ENCODE measurements at places on chromosomes 6 and 20. TPM values are rescaled to one million over a fixed set of nuclear protein-coding genes. Genes with fewer than 3 reads are reported as not detected.

GRIK2 gene
- not detected for total RNA-seq

IP6K3 gene
- 0.65 TPM for total RNA-seq

CCN6 gene
- total RNA-seq = 1.4 TPM

DZANK1 gene
- total RNA-seq = 1.4 TPM

KCNK17 gene
- total RNA-seq = not detected

OPRM1 gene
- total RNA-seq = not detected

NDUFAF4 gene
- 21.2 TPM for total RNA-seq

ARHGAP40 gene
- 5.6 TPM for total RNA-seq

OOEP gene
- total RNA-seq = not detected

C6orf163 gene
- 0.58 TPM for total RNA-seq

GABRR1 gene
- total RNA-seq = not detected

PI16 gene
- total RNA-seq = not detected

CNBD2 gene
- 5.6 TPM for total RNA-seq

CLDN20 gene
- total RNA-seq = not detected

PRL gene
- total RNA-seq = not detected

SAMD3 gene
- not detected for total RNA-seq
